Right forelimb (tissue), 1 donor: ENCODE measurements at places on chromosomes 1 and 21.

DNA sequence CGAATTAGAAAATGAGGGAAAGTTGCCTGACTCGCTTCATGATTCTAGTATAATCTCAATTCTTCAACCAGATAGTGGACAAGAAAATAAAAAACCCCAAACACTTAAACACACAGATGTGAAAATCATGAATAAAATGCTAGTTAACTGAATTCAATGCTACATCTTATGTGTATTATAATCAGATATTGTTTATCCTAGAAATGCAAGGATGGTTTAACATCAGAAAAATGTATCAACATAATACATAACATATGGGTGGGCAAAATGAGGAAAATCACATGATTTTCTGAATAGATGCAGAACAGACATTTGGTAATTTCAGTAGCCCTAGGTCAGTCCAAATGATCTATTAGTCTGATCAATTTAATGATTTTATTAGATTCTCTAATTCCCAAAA, 97.2 kb downstream of the SIM2 start:
- no peak for DNase-seq

GRCh38 chr1:167762061-167762746, 40.4 kb downstream of the MPZL1 start:
- no peak for DNase-seq

- no peak for DNase-seq
Observed at GRCh38 chr21:42142141-42142540, 71.0 kb downstream of the UMODL1 start.

GRCh38 chr21:14303731-14304488, 79.0 kb downstream of the HSPA13 start:
- DNase-seq: no peak

GRCh38 chr1:223654083-223654482, 11.4 kb downstream of the CAPN8 start:
- DNase-seq: no peak
